ENCODE measurements at places on chromosomes 2 and 18. TPM values are rescaled to one million over a fixed set of nuclear protein-coding genes. Genes with fewer than 3 reads are reported as not detected.
A peak's percentile ranks its signal among the peaks of the same experiment; 100 is the strongest.

DNA sequence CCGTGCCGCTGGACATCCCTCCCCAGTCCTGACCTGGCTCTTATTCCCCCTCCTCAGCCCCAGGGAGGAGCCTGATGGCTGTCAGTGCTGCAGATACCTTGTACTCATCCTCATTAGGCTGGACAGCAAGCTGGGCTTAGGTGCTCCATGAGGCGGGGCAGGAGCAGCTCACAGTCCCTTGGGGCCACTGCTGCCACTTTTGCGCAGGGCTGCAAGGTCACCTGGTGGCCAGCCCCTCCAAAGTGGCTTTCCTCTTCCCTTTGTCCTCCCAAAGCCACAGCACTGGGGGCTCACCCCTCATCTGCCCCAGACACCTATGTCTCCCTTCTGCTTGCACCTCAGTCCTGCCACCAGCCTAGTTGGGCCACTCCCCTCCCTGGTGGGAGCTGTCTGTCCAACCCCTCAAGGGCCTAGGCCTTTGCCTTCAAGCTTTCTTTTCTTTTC, 60.8 kb downstream of the FAM168B start:
- DNase-seq = no peak

GRCh38 chr2:222594679-222595078, 61.2 kb downstream of the FARSB start:
- DNase-seq = no peak

The ACVR2A gene
- 18.1 TPM for total RNA-seq

DNA sequence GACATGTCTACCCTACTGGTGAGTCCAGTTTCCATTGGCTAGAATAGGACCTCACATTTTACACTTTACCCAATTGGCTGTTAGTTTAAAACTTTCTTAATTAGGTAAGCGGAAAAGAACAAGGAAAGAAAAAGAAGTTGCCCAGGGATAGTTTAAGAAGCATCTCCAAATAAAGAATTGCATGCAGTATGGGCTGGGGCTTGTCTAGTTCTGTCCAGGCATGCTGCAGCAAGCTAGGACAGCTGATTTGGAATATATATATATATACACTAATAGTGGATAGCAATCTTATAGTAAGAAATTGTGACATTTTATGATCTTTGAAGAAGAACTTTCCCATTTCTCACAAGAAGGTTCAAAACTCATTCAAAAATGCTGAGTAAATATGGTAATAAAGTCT, 90.0 kb upstream of the ERBB4 start:
- no peak for DNase-seq

GRCh38 chr2:143525402-143525860, 396.2 kb downstream of the ARHGAP15 start:
- DNase-seq = no peak

The SCG2 gene
- total RNA-seq = 0.77 TPM

DNA sequence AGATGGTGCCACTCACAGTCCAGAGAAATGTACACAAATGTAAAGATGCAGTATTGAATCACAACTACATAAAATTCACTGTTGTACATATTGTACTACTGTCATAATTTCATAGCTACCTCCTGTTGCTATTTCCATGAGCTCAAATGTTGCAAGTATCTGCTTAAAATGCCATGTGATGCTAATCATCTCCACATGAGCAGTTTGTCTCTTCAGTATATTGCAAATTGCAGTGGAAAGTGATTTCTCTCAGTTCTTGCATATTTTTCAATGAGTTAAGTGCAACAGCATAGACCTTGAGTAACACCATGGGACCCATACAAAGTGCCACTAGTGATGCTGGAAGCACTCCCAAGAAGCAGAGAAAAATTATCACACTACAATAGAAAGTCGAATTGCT, 51.9 kb downstream of the MAIP1 start:
- no peak for DNase-seq

- DNase-seq = no peak
Observed at GRCh38 chr18:65464361-65464760, 286.5 kb upstream of the CDH7 start.

- DNase-seq = no peak
Observed at GRCh38 chr2:13616616-13617015, 899.9 kb downstream of the TRIB2 start.

DNA sequence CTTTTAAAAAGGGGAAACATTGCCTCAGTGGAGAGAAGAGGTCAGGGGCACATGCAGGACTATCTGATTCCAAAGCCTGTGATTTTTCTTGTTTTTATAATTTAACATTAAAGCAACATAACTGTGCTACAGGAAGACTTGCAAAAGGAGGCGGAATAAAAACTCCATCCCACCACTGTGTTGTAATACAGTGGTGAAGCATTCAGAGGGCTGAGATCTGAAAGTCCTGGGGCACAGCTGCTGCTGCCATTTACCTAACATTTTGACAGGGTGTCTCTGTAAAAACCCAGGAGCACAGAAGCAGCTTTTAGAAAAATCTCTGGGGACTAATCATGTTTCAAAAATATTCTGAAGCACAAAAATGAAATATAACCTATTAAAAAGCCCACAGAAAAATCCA, 97.6 kb downstream of the GRB14 start:
- DNase-seq = no peak

GRCh38 chr2:218264773-218265561, 4.2 kb downstream of the GPBAR1 start:
- DNase-seq = no peak

The FAM124B gene
- 2.0 TPM for total RNA-seq

The EVX2 gene
- not detected for total RNA-seq

- DNase-seq = no peak
Observed at GRCh38 chr2:145020694-145021093, 500.8 kb upstream of the ZEB2 start.

- DNase-seq = no peak
Observed at GRCh38 chr2:42296226-42296625, 64.8 kb downstream of the COX7A2L start.

DNA sequence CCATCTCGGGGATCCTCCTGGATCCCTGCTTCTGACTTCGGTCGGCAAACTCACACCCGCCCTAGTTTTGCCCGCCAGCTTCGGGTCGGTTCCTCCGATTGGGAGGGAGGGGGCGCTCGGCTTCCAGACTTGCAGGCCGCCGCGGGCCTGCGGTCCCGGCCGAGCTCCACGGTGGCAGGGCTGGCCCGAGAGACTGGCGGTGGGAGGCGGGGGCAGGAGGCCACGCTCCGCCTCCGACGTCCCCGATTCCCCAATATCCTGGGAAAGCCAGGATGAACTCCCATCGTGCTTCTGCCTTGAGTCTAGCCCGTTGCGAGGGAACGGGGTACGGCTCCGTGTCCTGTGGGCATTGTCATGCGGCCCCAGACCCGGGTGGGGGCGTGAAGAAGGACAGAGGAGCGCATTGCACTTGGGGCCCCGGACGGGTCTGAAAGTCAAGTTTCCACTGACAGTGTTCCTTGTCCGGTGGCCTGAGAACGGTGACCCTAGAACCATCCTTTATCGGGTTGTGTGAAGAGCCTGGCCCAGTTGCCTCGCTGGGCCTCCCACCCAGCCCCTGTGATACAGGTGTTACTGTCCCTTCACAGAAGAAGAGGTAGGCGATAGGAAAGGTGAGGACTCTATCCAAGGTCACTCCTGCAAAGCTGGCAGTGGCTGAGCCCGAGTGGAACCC, 2.4 kb upstream of the INHBB start:
- DNase-seq = peak; percentile 71

The ATOH8 gene
- 0.54 TPM for total RNA-seq

The RESP18 gene
- total RNA-seq = not detected

- no peak for DNase-seq
Observed at GRCh38 chr2:23595601-23596251, 210.7 kb downstream of the KLHL29 start.

The GDF7 gene
- 0.06 TPM for total RNA-seq

- DNase-seq = no peak
Observed at GRCh38 chr2:121960251-121960650, 204.8 kb downstream of the TSN start.

DNA sequence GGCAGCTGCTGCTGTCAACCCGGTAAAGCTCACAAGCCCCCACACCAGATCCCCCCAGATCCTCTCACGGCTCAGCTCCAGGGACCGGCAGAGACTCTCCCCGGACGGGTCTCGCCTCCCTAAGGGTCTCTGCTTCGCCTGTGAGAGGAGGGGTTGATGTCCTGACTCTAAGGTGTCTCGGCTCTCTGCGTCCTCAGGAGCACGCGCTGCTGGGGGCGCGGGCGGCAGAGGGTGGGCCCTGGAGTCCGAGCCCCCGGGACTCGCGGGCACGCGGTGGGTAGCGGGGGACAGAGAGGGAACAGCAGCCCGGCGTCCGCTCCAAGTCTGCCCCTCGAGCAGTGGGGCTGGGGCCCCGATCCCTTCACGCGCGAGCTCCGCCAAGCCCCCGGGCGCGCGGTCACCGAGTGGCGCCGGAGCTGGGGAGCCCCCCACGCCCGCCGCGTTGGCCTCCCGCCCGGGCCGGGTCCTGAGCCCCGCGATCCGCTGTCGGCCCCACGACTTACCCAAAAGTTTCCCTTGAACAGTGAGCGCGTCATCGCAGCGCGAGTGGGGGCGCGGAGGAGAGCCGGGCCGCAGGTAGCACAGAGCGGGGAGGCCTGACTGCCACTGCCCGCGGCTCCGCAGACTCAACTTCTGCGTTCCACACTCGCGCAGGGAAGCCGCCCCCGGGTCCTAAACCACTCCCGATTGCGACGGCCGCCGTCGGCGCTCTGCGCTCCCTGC, at the start of gene PSTPIP2:
Gene PSTPIP2, minus strand, starts transcription at position 608 of the 723 bp plus-strand sequence. Its CDS starts 72 bp downstream, at position 536.
- DNase-seq = peak; percentile 73

The SPATS2L gene
- 189 TPM for total RNA-seq

GRCh38 chr2:214004463-214004862, 406.4 kb upstream of the VWC2L start:
- DNase-seq = no peak

The GALNT13 gene
- total RNA-seq = 9.6 TPM

The TXNL4A gene
- total RNA-seq = 169 TPM

The GAL3ST2 gene
- total RNA-seq = not detected

DNA sequence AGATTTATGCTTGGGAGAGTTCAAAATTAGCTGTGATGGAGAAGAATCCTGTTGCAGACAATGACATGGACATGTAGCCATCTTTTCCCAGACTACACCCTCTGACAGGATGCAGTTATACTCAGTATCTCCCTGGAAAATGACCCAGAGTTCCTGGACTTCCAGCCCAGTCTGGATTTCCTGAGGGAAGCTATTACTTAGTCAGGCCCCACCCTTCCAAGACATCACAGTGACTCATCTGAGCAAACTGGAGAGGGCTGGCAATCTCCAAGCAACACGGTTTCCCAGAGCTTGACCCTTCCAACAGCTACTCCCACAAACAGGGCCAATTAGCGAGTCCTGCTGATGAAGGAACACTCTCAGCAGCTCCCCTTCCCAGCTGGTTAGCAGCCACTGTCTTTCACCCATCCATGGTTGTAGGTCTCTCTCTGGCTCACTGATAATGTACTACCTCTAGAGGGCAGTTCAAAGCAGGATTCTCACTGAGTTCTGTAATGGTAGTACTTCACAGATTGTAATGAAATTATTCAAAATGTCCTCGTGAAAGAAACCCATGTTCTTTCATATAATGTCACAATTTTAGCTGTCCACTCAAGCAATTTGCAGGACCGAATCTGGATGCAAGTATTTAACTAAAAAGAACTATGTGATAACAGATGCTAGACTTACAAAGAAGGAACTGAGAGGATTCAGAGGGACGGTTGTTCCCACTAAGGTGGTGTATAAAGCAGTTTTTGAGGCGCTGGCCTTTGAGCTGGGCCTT, 110.2 kb downstream of the MDH1 start:
- DNase-seq = peak; percentile 51

The RAPH1 gene
- total RNA-seq = 27.4 TPM

The GPAT2 gene
- 0.63 TPM for total RNA-seq

DNA sequence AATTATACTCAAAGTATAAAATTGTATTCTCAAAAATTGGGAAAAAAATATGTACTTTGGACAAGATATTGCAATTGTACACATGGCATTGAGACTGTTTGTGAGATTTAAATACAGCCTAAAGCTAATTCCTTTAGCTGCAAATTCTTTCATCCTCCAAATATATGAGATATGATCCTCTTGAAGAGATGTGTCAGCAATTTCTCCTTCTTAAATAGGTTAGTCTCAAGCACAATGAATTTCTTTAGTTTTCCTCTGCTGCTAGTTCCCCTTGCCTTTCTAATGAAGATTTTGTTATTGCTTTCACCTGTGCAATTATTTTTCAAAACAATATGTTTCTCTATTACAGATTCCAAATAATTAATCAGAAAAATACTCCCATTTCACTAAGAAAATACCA, 153.4 kb upstream of the GULP1 start:
- DNase-seq = no peak

The DRC1 gene
- not detected for total RNA-seq

GRCh38 chr2:41966431-41966893, 81.4 kb upstream of the PKDCC start:
- no peak for DNase-seq

DNA sequence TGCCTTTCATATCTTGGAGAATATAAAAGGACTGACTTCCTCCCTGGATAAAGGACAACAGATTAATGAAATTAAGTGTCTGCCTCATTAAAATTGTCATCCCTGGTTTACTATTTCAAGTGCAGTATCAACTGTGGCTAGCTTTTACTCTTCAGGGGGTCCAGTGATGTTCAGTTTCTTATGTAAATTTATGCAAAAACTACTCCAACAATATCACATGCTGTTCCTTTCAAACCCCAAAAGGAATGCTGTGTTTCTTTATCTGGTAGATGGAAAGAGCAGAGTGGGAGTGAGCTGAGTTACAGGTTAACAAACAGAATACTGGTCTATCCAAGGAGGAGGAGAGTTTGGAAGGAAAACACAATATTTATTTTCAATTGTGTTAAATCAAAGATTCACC, 283.7 kb upstream of the VWC2L start:
- no peak for DNase-seq

- no peak for DNase-seq
Observed at GRCh38 chr2:116513991-116514390, 1300.5 kb upstream of the DDX18 start.

DNA sequence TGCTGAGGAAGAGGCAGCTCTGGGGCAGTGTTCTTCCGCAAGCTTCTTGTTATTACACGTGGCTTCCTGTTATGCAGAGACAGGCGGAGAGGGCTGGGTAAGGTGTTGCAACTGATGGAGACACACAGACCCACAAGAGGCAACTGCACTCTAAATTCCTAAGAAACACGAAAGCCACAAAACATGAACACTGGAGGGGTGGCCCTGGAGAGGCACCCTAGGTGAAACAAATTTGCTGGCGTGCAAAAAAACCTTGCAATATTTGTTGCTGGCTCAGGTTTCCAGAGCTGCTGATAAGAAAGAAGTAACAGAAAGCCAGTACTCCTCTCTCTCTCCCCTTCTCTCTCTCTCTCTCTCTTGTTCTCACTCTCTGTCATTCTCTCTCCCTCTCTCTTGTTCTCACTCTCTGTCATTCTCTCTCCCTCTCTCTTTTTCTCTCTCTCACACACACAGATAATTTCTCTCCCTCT, 31.8 kb downstream of the ARHGAP25 start:
- no peak for DNase-seq

GRCh38 chr2:156349605-156350004, 17.1 kb upstream of the NR4A2 start:
- DNase-seq = no peak

DNA sequence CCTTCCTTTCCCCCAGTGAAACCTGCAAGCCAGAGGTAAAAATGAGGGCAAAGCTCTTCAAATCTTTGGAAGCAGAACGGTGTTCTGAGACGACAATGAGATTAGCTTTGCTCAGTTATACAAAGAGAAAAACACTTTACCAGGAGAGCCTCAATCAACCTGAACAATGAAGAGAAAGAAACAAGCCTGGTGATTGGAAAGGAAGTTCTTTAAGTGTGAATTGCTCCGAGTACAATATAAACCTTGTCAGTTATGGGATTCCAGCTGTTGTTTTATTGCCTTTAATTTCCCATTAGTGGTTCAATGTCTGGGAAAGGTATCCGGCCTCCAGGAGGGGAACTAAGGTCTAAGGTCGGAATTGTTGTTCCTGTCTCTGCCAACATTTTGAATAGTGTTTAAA, 901.6 kb downstream of the EPHA4 start:
- DNase-seq = no peak
